ENCODE measurements at places on chromosomes 3 and 15.
A peak's percentile ranks its signal among the peaks of the same experiment; 100 is the strongest.

- DNase-seq: no peak
Observed at GRCh38 chr3:47849699-47850563, 47.0 kb downstream of the DHX30 start.

DNA sequence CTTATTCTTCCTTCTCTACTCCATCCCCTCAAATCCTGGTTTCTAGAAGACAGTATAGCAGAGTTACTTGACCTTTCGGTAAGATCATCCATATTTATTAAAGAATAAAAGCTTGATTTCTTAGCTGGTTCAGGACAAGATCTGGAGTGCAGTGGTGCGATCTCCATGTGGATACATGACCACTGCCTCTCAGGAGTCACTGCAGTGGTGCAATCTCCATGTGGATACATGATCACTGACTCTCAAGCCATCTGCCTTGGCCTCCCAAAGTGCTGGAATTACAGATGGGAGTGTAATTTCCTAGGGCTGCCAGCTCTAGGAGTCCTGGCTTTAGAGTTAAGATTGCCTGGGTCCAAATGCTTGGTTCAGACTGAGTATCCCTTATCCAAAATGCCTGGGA is 16.5 kb downstream of the LARP6 start:
- no peak for DNase-seq

- DNase-seq: peak; percentile 64
Observed at GRCh38 chr3:51975852-51976549, 1.1 kb downstream of the ABHD14A start.

- no peak for DNase-seq
Observed at GRCh38 chr3:14516738-14517345, 23.3 kb downstream of the GRIP2 start.

DNA sequence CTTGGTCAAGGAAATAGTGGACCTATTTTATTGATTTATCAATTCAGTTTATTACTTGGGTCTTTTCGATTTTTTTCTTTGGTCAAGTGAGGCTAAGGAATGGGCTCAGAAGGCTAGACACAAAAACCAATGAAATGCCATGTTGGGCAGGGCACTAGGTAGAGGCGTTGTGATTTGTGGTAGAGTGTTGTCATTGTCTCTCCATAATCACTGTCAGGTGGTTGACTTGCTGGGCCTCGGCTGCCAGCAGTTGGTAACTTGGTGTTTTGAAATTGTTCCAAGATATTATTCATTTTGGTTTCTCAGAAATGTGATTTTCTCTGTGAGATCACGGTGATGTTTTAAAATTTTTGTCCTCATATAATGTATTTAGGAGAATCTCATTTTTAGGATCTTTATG is 173.6 kb downstream of the KLHL25 start:
- no peak for DNase-seq

GRCh38 chr3:183369117-183369516 is 59.3 kb downstream of the MCF2L2 start:
- no peak for DNase-seq

DNA sequence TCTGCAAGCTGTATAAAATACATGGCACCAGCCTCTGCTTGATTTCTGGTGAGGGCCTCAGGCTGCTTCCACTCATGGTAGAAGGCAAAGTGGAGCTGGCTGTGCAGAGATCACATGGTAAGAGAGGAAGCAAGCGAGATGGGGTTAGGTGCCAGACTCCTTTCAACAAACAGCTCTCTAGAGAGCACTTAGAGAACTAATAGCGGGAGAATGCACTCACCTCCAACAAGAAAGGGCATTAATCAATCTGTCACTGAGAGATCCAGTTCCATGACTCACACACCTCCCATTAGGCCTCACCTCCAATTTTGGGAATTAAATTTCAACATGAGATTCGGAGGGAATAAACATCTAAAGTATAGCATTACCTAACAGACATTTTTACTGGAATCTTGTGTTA is 644.1 kb upstream of the ARRDC4 start:
- no peak for DNase-seq

- no peak for DNase-seq
Observed at GRCh38 chr3:110774496-110775265, 296.9 kb upstream of the NECTIN3 start.

DNA sequence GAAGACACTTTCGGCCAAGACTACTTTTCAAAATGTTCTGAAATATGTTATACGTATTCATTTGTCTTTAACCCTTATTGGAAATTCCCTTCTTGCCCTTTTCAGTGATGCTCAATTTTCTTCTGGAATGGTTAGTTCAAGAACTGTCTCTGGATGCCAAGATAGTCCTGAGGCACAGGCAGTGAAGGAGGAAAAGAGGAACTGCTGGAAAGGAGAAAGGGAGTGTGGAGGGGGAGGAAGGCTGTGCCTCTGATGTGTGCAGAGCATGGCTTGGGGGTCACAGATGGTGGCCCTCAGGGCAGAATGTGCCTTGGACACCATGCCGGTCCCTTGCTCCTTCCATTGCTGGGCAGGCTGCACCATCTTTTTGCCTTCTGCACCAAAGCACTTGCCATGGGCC is 73.7 kb downstream of the CEP63 start:
- DNase-seq: no peak

DNA sequence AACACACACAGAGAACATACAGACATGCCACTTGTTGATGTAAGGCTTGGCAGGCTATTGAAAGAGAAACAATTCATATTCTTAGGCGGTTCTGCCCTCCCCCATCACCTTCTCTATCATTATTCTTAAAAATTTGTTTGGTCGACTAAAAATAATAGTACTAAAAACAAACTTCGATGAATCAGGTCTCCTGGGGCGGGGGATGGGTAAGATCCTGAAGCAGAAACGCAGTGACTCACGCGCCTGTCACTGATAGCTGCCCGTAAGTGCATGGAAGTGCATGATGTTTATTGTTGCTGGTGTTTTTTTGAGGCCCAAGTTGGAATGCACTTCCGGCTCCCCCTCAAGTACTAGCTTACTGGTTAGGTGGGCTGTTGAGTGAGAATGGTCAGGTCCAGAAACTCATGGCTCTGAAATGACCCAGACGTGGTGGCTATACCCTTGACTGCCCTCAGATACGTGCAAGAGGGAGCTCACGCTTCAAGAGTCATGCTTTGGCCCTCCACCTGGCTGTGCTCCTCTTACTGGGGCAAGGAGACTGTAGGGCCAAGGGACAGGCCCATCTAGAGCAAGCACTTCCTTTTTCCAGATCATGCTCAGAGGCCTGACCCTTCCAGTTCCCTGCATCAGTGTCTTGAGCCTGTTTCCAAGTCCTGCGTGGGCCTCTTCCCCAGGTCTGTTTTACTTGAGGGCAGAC is 10.9 kb downstream of the SMAD3 start:
- no peak for DNase-seq

GRCh38 chr15:77909182-77909940 is 168.2 kb downstream of the TBC1D2B start:
- DNase-seq: peak; percentile 50

DNA sequence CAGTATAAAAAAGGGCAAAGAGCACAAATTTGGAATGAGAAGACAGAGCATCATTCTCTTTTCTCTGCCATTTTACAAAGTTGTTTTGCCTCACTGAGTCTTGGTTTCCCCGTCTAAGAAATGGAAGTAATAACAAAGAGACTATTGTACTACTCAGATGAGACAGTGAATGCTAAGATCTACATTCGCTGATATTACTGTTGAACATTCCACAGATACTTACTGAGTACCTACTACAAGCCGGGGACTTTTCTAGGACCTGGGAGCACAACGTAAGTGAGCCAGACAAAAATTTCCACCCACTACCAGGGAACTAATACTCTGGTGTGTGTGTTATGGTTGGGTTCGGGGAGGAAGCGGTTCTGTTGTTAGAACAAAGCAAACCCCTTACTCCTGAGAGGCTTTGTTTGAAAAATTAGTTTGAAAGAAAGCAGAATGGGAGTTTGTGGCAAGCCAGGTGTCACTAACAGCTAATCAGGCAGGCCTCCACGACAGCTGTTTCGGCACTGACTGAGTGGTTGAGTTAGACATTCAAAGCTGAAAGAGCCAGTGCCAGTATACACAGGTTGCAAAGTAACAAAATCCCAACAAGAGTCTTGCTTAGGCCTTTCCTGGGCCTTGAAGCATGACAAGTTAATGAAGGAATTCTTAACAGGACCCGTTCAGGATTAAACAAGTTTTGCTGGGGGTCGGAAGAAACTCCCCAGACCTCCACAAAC is 458.3 kb downstream of the EDEM1 start:
- DNase-seq: no peak

DNA sequence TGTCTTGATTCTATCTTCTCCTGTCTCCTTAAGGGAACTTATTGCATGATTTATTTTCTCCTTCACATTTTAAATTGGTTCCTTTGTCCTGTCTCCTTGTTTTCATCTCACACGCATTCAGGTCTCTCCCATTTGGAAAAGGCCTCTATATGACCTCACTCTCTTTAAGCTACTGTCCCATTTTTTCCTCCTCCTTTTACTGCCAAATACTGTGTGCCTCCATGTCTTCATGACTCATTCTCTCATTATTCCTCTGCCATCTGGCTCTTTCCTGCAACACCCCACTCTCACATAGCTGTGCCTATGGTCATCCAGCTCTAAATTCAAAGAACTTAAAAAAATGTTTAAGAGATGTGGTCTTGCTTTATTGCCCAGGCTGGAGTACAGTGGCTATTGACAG is 48.0 kb downstream of the TYRO3 start:
- DNase-seq: no peak

DNA sequence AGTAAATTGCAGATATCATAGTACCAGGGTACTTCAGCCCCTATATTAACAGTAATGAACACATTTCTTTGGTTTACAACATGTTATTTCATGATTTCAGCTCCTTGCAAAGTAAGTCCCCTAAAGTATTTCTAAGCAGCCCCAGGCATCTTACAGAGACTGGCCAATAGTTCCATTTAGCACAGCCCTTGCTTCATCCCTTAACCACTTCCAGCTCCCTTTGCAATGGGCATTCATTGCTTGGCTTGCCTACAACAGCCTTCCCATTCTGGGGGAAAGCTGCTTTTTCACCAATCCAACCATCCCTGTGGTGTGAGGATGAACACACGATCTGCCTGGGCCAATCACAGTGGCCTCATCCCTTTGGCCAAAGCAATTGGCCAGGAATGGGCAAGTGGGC is 67.2 kb upstream of the XCR1 start:
- DNase-seq: no peak

GRCh38 chr3:47339951-47340350 is 40.9 kb upstream of the PTPN23 start:
- DNase-seq: no peak

DNA sequence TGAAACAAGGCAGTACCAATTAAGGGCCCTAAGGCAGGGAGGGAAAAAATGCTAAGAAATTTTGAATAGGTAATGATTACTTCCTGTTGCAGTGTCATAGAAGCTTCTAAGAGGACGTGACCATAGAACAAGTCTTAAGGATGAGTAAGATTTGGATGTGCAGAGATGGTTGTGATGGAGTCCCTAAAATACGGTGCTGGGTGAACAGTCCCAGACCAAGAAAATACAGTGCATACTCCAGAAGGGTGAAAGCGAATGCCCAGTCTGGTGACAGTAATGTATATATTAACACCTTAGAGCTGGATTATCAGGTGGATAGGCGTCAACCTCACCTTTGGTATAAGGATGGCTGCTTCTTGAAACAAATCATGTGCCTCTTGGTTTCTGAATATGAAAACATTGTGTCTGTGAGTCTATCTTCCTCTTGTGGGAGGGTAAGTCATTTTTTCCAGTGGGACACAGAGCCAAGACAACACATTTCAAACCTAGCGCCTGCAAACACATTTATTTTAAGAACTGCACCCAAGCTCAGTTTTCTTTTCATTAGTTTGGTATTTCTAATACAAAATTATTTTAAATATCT is 101.2 kb upstream of the TP63 start:
- DNase-seq: no peak

GRCh38 chr15:58229297-58229768 is 91.2 kb downstream of the AQP9 start:
- DNase-seq: no peak

DNA sequence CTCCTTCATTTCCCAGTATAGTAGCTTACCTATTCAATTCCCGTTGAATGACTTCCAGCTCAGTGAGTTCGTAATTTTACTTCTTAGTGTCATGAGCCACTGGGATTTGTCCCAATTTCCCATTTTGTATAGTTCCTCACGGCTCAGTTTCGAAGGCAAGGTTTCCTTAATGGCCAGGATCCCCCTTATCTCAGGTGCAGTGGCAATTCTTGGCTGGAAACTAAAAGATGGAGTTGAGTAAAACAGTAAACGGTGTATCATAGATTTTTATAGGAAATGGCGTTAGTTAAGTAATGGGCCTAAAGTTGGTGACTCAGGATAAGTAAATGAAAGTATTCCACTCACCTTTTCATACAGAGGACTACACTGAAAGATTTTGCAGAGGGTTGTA is 522 bp upstream of the LMLN start:
- no peak for DNase-seq

DNA sequence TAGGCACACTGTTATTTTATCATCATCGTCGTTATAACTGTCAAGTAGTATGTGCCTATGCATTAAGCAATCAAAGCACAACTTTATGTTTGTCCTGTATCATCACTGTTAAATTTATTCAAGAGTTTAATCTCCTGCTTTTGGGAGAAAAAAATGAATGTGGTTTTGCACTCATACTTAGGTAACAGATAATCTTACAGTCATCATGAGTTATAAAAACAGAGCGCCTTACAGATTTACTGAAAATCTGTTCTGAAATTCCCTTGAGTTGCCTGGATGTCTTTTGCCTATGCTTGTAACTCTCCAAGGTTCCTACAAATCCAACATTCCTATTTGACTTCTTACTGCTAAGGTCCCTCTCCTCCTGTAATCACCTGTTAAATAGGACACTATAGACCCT is 307.3 kb downstream of the ZIC4 start:
- DNase-seq: no peak

DNA sequence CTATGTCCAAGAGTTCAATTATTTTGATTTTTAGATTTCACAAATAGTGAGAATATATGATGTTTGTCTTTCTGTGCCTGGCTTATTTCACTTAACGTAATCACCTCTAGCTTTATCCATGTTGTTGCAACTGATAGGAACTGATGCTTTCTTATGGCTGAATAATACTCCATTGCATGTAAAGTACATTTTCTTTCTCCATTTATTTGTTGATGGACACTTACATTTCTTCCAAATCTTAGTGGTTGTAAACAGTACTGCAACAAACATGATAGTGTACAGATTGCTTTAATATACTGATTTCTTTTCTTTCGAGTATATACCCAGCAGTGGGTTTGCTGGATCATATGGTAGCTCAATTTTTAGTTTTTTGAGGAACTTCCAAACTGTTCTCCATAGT is 600.6 kb upstream of the SEMA6D start:
- no peak for DNase-seq

DNA sequence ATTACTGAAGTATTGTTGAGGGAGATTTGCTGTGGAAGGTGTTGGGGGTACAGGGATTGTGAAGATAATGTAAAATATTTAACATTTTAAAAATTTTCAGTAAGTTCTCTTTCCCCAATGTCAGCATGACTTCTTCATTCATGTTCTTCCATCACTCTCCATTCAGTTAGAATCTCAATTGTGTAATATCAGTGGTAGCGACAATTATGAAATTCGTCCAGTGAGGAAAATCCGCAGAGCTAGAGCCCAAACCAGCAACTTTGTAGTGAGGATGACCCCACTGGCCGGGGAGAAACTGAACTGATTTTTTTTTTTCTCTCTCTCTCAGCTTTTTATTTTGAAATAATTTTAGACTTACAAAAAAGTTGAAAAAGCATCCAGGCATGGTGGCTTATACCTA is 171.7 kb downstream of the PGPEP1L start:
- DNase-seq: no peak

- DNase-seq: no peak
Observed at GRCh38 chr15:46753946-46754345, 963.4 kb upstream of the SEMA6D start.

- DNase-seq: no peak
Observed at GRCh38 chr3:57006949-57007419, 53.5 kb upstream of the SPATA12 start.

GRCh38 chr3:134464689-134465365 is 21.0 kb downstream of the ANAPC13 start:
- no peak for DNase-seq

Measured in activated CD8-positive, alpha-beta memory T cell treated with anti-CD3 and anti-CD28 coated beads, Interleukin-2, amount 50 U/mL, for 48 hours (primary cell).